ENCODE measurements at places on chromosomes 12 and 14. TPM values are rescaled to one million over a fixed set of nuclear protein-coding genes. Genes with fewer than 3 reads are reported as not detected.

DNA sequence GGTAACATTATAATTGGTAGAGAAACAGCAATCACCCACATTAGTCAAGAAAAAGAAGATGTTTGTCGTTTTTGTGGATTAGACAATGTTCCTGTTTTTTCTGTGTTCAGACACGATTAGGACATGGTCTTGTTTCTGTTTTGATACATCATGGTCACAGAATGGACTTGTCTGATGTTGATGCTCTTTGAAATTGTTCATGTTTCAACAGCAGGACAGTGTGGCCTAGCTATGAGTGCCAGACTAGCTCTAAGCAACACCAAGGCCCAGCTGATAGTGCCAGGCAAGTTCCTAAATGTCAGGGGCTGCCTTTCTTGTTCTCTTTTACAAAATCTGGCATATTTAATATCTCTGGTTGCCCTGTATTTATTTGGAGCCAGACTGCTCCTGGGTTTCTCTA, 40.9 kb upstream of the TOMM20L start:
- DNase-seq, result no peak

- DNase-seq, result no peak
Measured at GRCh38 chr12:108955225-108955835, 65.5 kb downstream of the SVOP start.

GRCh38 chr12:84772281-84772680, 140.3 kb downstream of the SLC6A15 start:
- no peak for DNase-seq

DNA sequence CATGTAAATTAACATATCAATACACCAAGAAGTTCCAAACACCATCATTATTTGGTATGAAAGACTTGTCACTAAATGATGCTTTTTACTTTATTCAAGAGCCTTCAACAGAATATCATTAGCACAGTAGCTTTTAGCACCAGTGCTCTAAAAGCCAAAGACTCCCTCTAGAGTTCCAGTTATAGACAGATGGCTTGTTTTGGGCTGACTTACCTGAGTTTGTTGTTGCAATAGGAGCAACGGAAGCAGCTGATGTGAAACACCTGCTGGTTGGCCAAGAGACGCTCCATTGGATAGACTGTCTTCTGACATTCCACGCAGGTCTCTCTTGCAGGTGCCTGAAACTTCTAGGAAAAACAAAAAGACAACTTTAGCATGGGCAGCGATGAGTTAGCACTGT, 14.5 kb upstream of the CERS5 start:
- no peak for DNase-seq

OAS1 gene
- 33.6 TPM for total RNA-seq

SLCO1B1 gene
- not detected for total RNA-seq

ARMH4 gene
- total RNA-seq, result not detected

All from activated naive CD8-positive, alpha-beta T cell treated with anti-CD3 and anti-CD28 coated beads for 36 hours (primary cell).